ENCODE measurements at places on chromosomes 3 and 15.

DNA sequence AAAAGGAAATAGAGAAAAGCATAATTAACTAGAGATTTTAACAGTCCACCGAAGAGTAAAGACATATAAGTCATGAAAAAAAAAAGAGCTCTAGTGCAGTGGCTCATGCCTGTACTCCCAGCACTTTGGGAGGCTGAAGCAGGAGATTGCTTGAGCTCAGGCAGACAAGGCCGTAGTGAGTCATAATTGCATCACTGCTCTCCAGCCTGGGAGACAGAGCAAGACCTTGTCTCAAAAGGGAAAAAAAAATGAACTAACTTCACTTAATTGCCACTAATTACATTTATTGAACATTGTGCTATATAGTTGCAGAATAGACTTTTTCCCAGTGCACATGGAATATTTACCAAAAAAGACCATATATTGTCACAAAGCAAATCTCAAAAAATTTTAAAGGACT lies 221.8 kb downstream of the CBLB start:
- DNase-seq: no peak

DNA sequence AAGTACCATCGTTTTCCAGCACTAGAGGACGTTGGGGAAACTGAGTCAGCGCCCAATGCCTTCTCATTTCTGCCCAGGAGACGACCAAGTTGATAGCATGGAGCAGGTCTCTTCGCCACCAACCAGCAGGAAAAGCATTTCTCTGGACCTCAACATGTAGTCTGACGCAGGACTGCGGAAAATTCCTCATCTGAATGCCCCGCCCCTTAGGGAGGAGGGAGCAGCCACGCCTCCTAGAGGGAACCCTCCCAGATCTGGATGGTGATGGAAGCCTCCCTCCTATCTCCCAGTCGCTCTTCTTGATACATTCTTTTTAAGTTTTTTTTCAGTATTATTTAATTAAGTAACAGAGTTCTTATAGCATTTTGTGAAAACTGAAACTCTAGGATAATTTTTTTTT lies 17.4 kb upstream of the MINDY4B start:
- no peak for DNase-seq

- DNase-seq: no peak
Measured at GRCh38 chr3:132593947-132594323, 3.1 kb upstream of the ACKR4 start.

- no peak for DNase-seq
Measured at GRCh38 chr15:67085818-67086636, 20.6 kb downstream of the SMAD3 start.

DNA sequence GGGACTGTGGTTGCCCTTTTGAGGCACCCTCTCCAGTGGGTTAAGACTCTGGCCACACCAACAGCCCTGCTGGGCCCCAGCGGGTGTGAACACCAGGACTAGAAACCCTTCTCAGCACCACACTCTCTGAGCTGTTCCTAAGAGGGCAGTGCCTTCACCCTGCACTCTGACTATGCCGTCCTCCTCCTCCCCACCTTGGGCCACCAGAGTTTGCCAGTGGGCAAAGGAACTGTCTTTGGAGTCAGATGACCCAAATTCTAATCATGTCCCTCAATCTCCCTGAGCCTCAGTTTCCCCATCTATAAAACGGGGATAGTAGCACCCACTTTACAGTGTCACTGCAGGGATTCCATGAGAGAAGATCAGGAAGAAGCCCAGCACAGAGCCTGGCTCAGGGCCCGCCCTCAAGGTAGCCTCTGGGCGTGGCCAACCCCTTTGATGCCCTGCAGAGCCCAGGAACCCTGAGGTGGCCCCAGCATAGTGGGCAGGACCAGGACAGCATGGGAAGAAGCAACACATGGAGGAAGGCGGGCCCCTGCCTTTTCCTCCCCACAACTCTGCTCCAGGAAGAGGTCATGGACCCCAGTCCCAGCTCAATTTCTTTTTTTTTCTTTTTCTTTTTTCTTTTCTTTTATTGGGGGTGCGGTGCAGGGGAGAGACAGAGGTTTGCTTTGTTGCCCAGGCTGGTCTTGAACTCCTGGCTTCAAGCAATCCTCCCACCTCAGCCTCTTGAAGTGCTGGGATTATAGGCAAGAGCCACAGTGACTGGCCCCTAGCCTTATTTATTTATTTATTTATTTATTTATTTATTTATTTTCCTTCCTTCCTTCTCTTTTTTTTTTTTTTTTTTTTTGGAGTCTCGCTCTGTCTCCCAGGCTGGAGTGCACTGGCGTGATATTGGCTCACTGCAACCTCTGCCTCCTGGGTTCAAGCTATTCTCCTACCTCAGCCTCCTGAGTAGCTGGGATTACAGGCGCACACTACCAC lies 115.7 kb upstream of the LINGO1 start:
- no peak for DNase-seq

GRCh38 chr15:52689562-52689961 lies 10.4 kb upstream of the ATOSA start:
- no peak for DNase-seq

DNA sequence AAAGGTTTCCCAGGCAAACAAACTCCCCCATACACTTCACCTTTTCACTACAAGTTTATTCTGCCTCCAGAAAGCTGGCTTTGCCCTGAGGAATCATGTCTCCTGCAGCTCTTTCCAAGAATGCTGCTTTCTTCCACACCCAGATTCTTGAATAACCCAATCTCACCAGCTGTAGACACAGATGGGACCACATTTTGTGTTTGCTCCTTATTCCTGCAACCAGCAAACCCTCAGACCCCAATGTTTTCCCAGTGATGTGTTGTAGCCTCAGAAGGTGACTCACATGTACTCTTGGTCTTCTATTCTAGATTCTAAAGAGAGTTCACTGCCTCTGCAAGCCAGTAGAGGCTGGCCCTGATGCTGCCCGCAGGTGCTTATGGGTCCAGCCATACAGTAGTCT lies 23.6 kb upstream of the TRIM59 start:
- DNase-seq: no peak

DNA sequence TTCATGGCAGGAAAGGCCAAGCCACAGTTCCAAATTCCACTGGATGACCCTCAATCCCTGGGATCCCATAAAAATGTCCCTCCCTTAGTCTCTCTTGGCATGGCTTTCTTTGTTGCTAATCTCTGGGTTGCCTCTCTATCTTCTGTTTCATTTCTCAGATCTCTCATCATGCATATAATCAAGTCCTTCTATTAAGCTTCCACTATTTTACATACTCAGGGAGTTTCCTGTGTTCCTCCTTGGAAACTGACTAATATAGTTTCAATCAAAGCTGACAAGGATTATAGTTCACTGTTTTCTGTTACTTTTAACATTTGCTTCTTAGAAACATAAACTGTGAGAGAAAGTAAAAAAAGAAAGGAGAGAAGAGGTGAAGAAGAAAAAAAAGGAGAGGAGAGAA lies 113.8 kb upstream of the COL8A1 start:
- DNase-seq: no peak

DNA sequence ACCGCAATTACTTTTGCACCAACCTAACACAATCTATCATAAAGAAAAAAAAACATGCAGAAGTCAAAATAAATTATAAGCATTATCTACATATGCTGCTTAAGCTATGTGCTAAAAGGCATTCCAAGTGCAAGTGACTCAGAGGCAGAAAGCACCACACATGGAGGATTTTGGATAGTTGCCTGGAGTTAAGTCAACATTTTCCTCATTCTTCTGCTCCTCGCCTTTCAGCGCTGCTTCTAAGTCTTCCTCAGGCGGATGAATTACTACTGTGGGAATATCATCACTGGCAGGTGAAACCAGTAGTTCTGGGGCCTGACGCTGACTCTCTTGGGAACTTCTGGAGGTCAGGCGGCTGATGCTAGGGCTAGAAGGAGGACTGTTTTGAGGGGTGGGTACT lies 53.1 kb downstream of the SLC4A7 start:
- no peak for DNase-seq

DNA sequence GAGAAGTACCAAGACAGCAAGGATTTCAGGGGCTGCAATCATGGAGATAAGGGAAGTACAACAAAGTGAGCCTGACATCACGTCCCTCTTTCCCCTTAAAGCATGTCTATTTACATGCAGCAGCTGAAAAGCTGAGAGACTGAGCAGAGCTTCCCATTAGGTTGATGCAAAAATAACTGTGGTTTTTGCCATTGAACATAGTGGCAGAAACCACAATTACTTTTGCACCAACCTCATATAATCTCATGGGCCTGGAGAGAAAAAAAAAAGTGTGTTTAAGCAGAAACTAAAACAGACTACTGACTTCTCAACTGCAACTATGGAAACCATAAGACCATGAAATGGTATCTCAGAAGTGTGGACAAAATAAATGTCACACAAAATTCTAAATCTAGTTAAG lies 48.3 kb downstream of the CCDC12 start:
- DNase-seq: no peak

GRCh38 chr3:72274493-72275330 lies 489.8 kb upstream of the PROK2 start:
- DNase-seq: no peak

DNA sequence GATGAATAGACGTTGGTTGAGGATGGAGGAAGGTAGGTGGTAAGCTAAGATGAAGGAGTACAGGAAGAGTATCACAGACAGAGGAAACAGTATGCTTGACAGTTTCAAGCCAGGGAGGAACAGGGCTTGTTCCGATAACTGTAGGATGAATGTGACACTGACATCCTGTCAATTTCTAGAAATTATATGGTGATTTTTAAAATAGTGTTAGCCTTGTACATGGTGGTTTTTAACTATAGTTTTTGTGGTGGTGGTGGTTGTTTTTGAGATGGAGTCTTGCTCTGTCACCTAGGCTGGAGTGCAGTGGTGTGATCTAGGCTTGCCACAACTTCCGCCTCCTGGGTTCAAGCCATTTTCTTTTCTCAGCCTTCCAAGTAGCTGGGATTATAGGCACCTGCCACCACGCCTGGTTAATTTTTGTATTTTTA lies 92.8 kb downstream of the FNDC3B start:
- DNase-seq: no peak

DNA sequence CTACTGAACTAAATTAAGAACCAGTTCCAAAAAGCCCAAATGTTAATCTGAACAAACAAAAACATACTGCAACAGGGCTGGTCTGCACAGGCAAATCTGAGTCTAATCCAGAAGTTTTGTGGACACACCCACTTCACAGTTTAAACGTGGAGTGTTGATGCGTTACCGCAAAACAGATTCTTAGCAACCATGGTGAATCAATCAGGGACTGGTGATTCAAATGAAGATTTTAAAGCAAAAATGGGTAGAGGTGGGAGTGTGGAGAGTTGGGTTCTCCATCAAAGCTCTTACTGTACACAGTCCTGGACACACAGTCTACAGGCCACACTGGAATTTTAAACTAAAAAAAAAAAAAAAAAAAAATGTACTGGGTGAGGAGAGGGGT lies 5.2 kb downstream of the ANXA2 start:
- no peak for DNase-seq

DNA sequence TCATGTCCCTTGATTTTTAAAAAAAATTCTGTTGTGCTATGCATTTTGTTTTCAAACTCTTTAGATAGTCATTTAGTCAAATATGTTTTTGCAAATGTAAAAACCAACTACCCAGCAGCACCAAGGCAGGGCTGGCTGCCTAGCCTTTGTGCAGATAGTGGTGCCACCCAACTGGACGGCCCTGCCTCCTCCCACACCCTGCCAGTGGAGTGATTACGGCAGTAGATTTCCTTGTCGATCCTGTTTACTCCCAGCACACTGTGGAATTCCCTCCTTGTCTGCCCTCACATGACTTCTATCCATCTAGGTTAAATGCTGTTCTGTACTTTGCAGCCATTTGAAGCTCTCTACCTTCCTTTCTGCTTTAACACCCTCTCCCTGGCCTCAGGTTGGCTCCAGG lies 79.4 kb upstream of the PLXNA1 start:
- no peak for DNase-seq

DNA sequence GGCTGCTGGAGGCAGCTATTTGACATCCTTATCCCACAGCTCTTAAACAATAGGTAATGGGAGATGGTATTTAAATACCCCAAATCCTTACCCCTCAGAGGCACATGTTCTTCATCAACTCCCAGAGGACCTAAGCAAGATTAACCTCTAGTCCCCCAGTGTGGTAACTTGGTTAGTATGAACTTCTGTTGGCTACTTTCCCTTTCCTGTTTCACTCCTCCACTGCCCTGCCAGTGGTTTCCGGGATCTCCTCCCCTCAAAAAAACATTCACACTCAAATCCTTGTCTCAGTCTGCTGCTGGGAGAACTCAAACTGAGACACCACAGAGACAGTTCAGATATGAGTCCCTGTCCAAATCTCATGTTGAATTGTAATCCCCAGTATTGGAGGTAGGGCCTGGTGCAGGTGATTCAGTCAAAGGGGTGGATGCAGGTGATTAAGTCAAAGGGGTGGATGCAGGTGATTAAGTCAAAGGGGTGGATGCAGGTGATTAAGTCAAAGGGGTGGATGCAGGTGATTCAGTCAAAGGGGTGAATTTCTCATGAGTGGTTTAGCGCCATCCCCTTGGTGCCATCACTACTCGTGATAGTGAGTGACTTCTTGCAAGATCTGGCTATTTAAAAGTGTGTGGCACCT lies 335.0 kb upstream of the CTNNB1 start:
- no peak for DNase-seq

DNA sequence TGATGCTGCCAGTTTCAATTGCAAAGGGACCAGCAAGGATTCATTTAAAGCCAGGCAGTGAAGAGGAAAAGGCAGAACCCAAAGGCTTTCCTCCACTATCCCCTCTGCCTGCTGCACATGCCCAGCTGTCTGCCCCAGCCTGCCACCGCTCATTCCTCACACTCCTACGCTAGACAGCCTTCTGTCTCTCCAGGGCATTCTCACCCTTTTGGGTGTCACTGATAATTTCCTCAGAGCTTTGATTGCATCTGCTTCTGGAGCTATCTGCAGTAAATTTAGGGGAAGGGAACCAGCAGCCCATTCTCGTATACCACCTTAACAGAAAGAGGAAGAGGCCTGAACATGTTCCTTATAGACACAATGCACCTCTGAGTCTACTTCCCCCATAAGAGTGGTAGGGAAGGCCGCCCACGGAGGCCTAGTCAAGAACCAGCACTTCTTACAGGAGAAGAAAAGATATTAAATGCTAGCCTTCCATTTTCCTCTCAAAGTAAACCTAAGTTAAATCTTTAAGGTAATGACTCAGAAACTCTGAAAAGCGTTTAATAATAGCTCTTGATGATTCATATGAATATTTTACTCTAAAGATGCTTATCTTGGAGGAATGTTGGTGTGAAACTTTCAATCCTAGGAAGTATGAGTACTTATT lies 20.9 kb downstream of the NUDT16 start:
- DNase-seq: no peak

GRCh38 chr15:98844261-98844660 lies 163.3 kb downstream of the PGPEP1L start:
- no peak for DNase-seq

GRCh38 chr3:114338651-114339357 lies 45.0 kb downstream of the TIGIT start:
- DNase-seq: peak; percentile 10

DNA sequence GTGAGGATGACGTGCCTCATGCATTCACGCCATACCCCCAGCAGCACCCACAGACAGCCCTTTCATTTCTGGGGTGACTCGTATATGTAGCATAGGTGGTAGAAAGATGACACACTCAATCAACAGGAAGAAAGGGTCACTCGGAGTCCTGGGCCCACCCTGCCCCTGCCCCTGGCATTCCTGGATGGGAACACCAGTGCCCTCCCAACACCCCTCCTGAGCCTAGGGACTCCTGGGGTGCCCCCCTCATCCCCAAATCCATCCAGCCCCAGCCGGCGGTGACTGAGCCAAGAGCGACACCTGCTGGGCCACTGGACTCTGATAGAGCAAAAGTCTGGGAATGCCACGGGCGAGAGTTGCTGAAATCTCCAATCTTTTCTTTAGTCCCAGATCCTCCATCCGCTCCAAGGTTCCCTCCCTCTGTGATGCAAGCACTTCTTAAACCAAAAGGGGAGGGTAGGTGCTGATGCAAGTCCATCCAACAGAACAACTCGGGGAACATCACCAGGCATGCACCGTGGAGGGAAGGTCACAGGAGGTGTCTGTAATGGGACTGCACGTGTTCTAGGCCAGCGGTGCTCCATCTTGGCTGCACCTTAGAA lies 31.1 kb downstream of the ACAN start:
- DNase-seq: no peak
